ENCODE measurements at places on chromosomes 2 and 18.
A peak's percentile ranks its signal among the peaks of the same experiment; 100 is the strongest.

DNA sequence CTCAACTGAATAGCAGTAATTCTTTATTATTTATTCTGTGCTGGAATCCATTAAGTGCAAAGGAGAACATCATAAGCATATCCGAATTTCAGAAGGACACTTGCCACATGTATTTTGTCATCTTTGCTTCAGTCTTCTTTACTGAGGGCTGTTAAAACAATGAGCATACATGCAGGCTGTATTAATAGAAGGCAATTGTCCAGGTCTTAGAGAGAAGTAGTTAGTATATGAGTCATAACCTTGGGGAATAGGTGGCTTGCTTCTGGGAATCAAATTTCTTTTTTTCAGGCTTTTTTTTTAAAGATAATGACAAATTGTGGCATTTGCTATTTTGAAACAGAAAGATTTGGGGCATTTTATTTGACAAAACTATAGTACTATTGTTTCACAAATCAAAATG lies 773.5 kb downstream of the CNTNAP5 start:
- no peak for DNase-seq

DNA sequence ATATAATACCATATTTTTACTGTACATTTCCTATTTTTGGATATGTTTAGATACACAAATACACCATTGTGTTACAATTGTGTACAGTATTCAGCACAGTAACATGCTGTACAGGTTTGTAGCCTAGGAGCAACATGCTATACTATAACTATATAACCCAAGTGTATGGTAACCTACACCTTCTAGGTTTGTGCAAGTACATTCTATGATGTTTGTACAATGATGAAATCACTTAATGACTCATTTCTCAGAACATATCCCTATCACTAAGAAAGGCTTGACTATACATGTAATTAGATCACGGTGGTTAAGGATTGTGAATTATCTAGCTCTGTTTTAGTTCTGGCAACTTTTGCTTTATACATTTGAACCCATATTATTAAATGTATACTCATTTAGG lies 31.3 kb downstream of the NPHP1 start:
- DNase-seq, result no peak

GRCh38 chr2:3520591-3520990 lies 1.3 kb upstream of the ADI1 start:
- no peak for DNase-seq

DNA sequence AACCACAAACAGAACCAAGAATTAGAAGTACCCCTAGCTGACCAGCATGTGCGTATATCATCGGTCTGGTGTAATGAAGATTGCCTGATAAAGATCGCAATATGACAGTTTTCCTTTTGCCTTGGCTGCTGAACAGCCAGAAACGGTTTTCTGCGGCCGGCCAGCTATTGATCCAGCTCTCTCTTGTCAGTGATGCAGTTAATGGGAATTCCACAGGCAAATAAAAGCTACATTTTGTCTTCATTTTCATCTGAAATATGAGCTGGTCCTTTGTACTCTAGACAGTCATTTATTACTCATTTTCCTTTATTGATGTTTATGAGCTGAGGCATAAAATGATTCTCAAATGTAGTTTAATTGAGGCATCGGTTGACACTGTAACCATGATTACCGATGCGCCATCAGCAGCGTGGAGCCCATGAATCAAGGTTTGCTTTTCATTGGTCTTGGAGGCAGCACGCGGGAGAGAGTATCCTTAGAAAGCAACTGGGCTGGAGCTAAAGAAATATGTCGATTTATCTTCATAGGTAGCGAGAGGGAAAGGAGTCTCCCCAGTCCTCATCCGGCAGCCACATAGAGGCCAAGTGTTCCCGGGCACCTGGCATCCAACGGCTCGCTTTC lies 535.2 kb downstream of the GALR1 start:
- no peak for DNase-seq

- no peak for DNase-seq
These were observed 23.2 kb downstream of the ACOXL start for GRCh38 chr2:110755491-110756078.

DNA sequence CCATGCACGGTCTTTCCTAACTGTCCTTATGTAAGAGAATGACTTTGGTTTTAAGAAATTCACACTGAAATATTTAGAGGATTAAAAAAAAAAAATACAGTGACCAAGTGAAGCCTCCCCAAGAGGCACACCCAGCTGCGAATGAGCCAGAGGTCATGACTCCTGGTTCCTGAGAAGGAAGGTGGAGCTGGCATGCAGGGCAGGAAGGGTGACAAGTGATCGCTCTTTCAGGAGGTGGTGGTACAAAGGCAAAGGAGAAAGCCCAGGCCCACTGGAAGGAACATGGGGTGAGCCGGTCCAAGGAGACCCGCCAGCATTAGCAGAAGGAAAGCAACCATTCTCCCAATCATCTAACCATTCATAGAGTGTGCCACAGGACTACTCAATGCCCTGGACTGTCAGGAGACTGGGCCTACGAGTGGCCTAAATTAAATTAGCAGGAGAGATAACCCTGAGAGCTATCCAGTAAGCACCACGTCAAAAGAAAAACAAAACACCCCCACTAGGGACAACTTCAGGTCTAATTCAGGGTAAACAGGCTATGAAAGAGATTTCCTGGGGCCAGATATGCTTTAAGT lies 7.8 kb downstream of the INO80C start:
- no peak for DNase-seq

- DNase-seq, result no peak
These were observed 17.1 kb downstream of the FAM178B start for GRCh38 chr2:96969321-96969720.

DNA sequence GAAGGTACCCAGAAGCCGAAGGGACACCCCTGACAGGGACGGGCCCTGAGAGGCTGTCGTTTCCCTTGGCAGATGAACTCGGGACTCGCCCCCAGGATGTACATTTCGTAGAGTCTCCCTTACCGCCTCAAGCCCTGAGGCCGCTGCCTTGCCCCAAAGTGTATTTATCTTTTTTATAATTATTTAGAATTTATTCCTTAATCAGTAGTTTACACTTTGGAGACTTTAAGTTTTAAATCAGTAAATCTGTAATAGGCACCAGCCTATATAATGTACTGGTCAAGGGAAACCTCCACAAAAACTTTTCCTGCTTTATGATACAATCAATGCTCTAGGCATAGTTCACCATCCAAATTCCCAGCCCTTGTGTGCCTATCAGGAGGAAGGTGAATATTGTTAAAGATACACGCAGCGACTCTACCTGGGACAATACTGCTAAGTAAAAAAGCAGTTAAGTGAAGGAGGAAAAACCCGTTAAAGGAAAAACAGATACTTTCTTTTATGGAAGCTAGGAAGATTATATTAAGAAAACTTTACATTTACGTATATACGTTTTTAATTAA lies 848 bp downstream of the VRK2 start:
- no peak for DNase-seq

- no peak for DNase-seq
These were observed 207.9 kb downstream of the CMPK2 start for GRCh38 chr2:6657855-6658254.

DNA sequence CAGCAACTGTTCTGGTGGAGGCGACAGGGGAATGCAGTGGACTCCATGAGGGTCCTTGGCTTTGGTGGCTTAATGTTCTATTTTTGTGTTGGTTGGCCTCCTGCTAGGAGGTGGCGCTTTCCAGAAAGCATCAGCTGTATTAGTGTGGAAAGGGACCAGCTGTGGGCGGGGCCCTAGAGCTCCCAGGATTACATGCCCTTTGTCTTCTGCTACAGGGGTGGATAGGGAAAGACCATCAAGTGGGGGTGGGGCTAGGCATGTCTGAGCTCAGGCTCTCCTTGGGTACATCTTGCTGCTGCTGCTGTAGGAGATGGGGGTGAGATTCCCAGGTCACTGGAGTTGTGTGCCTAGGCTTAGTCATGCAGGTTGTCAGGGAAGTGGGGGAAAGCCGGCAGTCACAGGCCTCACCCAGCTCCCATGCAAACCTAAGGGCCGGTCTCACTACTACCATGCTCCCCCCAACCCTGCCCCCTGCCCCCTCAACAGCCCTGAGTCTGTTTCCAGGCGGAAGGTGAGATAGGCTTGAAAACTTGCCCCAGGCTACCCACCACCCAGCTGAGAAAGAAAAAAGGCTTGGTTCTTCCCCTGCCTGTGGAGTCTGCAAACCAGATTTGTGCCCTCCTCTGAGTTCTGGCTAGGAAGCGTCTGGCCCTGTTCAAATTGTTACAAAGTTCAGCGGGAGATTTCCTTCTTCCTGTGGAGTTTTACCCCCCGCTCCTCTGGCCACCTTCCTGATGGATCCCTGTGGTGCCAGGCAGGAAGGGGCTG lies 141.3 kb upstream of the LYPD1 start:
- no peak for DNase-seq

DNA sequence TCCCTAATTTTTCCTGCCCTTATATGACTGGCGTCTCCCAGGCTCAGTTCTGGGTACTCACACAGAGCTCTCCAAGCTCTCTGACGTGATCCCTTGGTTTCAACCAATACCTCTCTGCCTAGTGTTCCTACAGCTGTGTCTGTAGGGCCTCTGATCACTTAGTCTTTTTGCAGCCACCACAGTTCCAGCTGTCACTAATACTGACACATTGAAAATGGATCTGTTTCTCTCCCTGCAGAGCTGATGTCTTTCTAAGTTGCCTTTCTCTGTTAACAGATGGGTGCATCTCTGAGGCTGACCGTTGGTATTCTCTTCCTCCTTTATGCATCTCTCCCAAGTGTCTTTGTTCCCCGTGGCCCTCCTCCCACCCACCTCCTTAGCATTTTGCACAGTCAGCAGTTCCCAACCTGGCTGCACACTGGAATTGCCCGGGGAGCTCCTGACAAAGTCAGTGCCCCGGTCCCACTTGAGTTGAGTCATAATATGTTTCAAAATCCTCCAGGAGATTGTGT lies 62.5 kb downstream of the CERS6 start:
- DNase-seq, result no peak

DNA sequence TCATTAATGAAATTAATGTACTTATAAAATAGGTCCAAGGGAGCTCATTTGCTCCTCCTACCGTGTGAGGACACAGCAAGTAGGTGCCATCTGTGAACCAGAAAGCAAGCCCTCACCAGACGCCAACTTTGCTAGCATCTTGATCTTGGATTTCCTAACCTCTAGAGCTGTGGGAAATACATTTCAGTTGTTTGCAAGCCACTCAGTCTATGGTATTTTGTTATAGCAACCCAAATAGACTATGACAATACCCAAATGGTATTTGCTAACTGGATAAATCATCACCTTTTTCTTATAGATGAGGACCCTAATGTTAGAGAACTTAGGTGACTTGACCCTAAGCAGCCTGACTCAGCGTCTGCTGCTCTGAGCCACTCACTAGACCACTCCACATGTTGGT lies 379.6 kb downstream of the HRH4 start:
- no peak for DNase-seq

- DNase-seq, result no peak
These were observed 20.3 kb upstream of the FOXI3 start for GRCh38 chr2:88472811-88473210.

DNA sequence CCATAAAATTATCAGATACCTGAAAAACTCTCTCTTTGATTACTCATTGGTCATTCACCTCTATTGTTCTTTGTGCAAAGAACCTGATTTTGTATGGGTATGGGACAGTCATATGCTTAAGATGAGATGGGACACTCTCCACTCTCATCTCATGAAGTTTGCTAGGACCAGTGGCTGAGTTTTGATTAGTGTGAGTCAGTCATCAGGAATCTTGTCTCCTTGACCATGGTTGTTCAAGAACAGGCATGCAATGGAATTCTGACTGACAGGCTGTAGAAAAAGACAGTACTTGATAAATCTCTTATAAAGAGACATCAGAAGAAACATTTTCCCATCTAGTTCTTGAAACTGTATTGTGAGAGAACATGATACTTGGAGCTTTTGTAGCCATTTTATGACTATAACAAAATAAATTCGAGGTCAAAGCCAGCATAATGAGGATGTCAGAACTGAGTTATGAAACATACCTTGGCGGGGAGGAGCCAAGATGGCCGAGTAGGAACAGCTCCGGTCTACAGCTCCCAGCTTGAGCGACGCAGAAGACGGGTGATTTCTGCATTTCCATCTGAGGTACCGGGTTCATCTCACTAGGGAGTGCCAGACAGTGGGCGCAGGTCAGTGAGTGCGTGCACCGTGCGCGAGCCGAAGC lies 367.0 kb downstream of the NR4A2 start:
- DNase-seq, result no peak

DNA sequence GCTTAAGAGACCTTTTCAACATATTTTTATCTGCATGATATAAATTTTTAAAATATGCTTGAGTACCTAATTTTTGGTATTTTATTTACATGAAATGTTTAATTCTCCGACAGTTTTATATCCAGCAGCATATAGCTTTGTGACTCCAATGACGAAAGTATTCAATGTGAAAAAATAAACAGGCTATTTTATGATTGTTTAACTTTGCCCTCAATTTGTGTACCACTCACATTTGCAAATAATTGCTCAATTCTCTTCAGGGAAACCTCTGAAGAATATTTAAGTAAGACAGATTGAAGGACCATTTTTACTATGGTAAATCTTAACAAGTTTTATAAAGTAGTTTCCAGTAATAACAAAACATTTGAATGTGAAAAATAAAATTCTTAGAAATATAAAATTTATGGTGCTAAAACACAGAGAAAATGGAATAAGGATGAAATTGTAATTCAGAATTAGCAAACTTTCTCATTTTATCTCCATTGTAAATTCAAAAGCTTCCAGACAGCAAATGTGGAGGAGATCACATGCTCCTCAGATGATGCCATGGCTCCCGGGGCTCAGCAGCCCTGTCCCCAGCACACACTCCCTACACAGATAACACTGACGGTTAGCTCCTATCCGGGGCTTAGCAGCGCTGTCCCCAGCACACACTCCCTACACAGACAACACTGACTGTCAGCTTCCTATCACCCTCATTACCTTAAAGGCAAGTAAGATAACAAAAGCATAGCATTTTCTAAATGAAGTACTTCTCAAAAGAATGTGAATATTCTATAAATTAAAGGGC lies 39.7 kb downstream of the SH3YL1 start:
- DNase-seq, result no peak

DNA sequence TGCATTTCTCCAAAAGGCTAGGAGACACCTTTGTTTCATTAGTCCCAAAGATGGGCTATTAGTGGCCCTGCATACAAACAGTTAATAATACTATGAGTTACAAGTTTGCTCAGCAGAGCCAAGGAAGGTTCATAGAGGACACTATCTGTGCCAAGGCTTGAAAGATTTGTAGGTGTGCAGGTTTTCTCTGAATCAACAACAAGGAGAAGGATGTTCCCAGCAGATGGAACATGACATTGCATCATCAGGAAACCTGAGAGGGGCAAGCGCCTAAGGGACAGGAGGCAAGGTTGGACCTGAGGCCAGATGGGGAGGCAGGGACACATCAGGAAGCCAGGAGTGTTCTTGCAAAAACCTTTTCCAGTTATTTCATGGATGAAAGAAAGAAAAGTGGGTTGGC lies 35.4 kb upstream of the STK17B start:
- DNase-seq, result no peak

DNA sequence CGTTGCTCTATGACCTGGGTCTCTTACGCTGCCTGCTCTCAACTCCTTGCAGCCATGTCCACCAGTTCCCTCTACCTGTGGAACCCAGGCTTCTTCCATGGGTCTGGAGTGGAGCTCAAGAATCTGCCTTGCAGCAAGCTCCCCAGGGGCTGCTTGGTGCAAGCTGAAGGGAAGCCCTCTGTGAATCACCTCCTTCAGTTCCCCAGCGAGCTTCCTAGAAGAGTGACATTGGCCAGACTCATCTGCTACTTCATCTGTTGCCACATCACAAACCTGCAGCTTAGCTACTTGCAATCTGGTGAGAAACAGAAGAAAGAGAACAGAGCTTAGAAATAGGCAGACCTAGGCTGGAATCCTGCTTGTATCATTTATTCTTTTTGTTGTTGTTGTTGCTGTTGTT lies 9.8 kb upstream of the EFR3B start:
- DNase-seq, result no peak

- peak; percentile 16 for DNase-seq
These were observed 237.5 kb downstream of the LDLRAD4 start for GRCh38 chr18:13455960-13456481.
